ENCODE measurements at places on chromosomes 2 and 18.

- no peak for DNase-seq
Observed at GRCh38 chr2:149184991-149185390, 145.4 kb upstream of the LYPD6 start.

DNA sequence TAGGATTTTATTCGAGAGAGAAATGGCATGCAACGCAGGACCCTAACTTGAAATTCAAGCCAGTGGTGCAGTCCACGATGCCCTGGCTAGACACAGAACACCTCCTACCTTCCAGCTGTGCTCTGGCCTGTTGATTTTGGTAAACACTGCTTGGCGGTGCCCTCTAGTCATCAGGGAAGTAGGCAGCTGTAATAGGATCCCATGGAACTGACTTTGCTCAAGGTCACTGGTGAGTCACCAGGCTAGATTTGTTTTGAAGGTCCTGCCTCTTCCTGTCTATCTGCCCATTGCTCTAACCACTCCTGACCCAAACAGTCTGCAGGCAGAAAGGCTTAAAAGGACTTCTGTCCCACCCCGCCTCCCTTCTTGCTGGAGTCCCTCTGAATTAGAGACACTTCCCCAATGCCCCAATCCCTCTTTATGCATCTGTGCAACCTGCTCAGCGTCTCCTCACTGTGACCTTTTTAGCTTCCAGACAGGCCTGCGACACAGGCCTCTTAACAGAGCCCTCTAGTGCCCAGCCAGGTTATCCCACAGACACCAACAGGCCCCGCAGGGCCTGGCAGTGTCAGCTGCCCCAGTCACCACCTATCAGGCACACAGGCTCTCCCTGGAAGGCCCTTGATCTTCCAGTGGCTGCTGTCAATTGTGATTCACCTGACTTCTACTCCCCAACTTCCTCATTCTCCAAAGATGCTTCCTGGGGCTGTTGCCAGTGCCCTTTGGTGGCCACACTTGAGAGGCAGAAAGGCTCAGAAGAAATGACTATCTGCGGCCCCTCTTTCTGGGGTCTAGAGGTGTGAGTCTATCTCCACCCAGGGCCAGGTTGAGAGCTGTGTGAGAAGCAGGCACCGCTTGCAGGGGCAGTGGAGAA, 5.2 kb downstream of the TMEM127 start:
- peak; percentile 88 for DNase-seq

- DNase-seq, result peak; percentile 22
Observed at GRCh38 chr2:143682436-143683055, 553.3 kb downstream of the ARHGAP15 start.

DNA sequence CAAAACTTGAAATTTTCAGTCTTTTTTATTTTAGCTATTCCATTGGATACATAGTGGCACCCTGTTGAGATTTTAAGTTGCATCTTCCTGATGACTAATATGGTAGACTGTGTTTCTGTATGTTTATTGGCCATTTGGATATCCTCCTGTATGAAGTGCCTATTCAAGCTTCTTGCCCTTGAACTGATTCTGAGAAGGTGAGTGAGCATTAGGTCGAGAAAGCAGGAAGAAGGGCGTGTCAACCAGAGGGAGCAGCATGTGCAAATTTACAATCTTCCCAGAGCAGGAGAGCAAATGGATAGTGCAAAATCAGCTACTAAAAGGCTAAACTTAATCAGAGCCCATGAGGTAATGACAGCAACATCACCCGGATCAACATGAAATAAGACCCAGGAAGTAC, 8.6 kb downstream of the INPP1 start:
- DNase-seq, result no peak

GRCh38 chr2:132517386-132517785, 100.8 kb downstream of the GPR39 start:
- DNase-seq, result no peak

DNA sequence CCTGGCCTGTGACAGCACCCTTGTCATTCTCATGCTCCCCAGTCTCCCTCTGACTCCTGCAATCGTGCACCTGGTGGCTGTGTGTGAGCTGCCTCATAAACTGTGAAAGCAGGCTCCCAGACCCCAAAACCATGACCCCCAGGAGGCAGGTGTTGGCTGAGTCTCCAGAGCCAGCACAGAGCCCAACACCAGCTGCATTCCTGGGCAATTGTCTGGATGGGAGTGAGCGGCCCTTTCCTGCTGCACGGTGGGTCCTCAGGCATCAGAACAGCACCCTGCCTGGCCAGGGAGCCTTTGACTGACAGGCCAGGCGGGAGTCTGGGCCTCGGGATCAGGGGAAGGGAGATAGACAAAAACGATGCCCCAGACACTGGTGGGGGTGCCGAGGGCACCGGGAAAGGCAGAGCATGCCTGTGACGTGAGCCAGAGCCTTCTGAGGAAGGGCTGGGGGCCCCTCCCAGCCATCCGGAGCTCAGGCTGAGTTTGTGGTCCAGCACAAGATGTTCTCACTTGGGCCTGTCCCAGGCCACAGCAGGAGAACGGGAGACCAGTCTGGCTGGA, 135.1 kb upstream of the GPC1 start:
- no peak for DNase-seq

GRCh38 chr2:9179572-9180201, 26.9 kb upstream of the ASAP2 start:
- DNase-seq, result peak; percentile 70

DNA sequence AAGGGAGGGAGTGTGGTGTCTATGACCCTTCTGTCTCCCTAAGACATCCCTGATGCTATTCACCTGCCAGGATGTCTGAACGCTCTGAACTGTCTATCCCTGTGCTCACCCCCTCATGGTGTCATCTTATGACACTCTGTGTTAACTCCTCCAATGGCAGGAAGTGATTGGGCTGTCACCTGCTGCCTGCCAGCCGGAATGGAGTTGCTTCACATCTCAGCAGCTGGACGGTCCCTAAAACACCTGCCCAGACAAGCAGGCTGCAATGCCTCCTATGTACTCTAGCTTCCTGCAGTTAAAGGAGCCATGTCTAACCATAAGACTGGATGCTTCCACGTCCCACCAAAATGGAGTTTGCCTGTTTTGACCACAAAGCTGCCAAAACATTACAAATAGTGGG, 99.9 kb downstream of the CPO start:
- no peak for DNase-seq

DNA sequence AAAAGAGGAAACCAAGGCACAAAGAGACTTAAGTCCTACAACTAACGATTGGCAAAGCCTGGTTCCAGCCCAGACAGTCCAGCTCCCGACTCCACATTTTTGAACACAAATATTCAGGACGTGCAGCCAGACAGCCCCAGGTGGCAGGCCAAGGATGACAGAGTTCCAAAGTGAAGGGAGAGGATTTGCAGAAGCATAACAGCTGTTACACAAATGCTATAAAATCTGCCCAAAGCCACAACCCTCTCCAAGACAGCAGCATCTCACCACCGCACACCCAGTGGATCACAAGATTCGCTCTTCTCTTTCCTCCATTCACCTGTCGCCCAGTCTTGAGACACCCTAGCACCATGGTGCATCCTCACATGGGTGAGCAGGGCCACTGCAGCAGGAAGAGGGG, 227.1 kb upstream of the ID2 start:
- no peak for DNase-seq

DNA sequence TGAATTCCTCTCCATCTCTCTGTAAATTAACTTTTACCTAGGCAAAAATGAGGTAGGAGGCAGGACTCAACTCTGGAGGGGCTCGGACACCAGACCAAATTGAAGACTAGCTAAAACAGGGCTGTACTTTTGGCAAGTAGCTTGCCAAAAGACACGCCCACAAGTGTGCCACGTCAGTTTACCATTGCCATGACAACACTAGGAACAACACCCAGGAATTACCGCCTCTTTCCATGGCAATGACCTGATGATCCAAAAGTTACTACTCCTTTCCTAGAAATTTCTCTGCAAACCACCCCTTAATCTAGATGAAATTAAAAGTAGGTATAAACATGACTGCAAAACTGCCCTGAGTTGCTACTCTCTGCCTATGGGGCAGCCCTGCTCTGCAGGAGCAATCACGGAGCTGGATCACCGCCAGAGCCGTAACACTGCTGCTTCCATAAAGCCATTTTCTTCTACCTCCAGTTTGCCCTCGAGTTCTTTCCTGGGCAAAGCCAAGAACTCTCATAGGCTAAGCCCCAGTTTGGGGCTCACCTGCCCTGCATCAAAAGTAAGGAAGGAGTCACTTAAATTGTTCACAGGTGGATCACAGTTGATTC, 66.0 kb upstream of the FAM136A start:
- DNase-seq, result no peak

DNA sequence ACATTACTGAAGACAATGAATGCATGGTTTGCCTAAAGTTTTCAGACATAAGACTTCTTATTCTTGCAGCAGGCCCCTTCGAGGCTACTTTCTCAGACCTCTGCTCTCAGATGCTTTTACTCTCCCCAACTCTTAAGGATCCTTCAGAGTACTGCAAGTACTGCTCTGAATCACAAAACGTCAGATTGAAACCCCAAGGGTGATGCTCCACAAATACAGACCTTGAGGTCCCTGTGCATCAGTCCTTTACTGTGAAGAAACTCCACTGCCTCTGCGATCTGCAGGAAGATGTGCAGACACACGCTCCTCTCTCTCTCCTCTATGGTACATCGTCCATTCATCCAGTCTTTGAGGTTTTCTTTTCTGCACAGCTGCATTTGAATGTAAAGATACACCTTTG, 52.8 kb downstream of the EIF2AK3 start:
- DNase-seq, result no peak

DNA sequence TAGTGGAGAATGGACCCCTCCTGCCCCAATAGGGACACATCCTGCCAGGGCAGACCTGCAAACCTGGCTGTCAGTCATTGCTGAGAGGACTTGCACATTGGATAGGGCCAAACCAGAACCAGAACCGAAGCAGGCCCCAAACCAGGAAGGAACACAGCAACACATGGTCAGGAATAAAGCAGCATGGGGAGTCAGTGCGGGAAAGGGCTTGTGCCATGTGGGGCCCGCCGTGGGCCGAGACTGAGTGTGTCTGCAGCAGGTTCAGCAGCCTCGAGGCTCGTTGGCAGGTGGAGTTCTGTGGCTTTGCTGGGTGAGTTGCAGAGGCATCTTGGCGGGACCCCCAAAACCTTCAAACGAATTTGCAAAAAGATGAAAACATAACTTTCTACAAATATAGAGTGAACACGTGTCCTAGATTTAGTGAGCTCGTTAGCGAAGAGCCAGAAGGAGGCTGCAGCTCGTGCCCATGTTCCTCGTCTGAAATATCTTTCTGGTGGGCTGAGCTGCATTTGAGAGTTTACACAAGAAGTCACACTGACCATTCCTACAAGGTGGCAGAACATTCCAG, 44.9 kb upstream of the LDLRAD4 start:
- no peak for DNase-seq

DNA sequence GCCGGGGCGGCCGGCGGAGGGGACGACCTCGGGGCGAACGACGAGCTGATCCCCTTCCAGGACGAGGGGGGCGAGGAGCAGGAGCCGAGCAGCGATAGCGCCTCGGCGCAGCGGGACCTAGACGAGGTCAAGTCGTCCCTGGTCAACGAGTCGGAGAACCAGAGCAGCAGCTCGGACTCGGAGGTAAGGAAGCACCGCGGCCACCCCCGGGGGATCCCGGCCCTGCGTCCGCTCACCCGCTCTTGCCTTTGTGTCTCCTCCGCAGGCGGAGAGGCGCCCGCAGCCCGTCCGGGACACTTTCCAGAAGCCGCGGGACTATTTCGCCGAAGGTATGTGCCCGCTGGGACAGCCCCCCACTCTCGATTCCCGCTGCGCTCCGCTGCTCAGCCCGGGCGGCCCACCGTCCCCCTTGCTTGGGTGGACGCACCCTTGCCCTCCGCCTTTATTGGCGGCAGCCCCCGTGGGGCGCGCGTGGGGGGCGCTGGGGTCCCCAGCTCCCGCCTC, 611 bp downstream of the TCF7L1 start:
- DNase-seq, result peak; percentile 22

- DNase-seq, result no peak
Observed at GRCh38 chr2:135056790-135057189, 4.7 kb downstream of the RAB3GAP1 start.

GRCh38 chr2:161651547-161651946, 27.3 kb downstream of the SLC4A10 start:
- DNase-seq, result no peak

Measured in inflammatory macrophage treated with lipopolysaccharide for 4 hours (primary cell).